ENCODE measurements at places on chromosomes 7 and 10. TPM values are rescaled to one million over a fixed set of nuclear protein-coding genes. Genes with fewer than 3 reads are reported as not detected.

Gene PHKG1
- 3.4 TPM for total RNA-seq

Gene GTF2IRD1
- 5.9 TPM for total RNA-seq

Gene BAMBI
- total RNA-seq, result 1.4 TPM

Gene MYPN
- 1.7 TPM for total RNA-seq

Gene PRXL2A
- 0.90 TPM for total RNA-seq

Gene ZNF804B
- not detected for total RNA-seq

Gene CRYGN
- 0.16 TPM for total RNA-seq

Gene ACSM6
- total RNA-seq, result not detected

Gene BAIAP2L1
- 1.1 TPM for total RNA-seq

Gene STAMBPL1
- 35.3 TPM for total RNA-seq

Gene HMX2
- not detected for total RNA-seq

Gene METTL27
- total RNA-seq, result 10.7 TPM

Gene DNMBP
- total RNA-seq, result 24.9 TPM

Gene ZNF425
- total RNA-seq, result 4.3 TPM

Gene BTBD16
- total RNA-seq, result 0.09 TPM

Gene SMC3
- 58.3 TPM for total RNA-seq

Gene EXOC6
- 1.1 TPM for total RNA-seq

Gene SLC18A3
- total RNA-seq, result not detected
